Tibial nerve (tissue), 4 donors: ENCODE measurements at places on chromosomes 7 and 10.

DNA sequence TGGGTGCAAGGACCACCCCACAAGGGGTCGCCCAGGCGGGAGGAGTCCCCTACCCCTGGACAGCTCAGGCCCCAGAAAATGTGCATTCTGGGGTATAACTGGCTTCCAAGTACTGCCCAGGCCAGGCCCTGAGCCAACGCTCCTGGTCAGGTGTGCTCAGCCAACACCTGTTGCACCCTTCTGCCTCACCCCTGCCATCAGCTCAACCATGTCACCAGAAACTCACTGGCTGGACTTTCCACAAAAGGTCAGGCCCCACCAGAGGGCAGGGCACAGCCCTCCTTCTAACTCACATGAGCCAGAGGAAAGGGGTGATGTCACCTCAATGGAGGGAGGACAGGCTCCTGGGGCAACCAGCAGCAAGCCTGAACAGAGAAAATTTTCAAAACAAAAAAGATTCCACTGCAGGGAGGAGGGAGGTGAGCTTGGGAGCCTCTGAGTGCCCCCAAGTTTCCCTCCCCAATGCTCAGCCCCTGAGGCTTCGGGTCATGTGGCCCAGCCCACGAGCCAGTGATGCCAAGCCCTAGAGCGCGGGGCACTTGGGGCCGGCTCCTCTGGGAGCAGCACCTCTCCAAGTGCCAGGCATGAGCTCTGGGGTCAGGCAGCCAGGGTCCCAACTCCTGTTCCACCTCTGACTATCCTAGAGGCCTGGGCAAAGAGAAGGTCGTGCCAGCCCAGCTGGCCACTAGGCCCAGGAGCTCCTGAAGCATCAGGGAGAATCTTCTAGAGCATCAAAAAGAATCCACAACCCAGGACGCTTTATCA, 2.2 kb downstream of the OGDHL start:
- no peak for DNase-seq

DNA sequence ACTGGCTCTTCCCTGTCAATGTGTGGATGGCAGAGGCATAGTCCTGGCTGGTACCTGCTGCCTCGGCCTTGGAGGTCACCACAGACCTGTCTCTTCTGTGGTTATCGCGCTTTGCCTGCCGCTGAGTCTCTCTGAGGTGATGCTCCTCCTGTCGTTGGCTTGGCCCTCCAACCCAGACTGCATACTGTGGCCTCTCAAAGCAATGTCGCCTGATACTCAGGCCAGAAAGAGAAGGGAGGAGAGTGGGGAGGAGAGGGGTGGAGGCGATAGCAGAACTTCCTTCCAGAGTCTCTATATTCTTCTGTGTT, 133.2 kb upstream of the KCNMA1 start:
- DNase-seq = no peak

DNA sequence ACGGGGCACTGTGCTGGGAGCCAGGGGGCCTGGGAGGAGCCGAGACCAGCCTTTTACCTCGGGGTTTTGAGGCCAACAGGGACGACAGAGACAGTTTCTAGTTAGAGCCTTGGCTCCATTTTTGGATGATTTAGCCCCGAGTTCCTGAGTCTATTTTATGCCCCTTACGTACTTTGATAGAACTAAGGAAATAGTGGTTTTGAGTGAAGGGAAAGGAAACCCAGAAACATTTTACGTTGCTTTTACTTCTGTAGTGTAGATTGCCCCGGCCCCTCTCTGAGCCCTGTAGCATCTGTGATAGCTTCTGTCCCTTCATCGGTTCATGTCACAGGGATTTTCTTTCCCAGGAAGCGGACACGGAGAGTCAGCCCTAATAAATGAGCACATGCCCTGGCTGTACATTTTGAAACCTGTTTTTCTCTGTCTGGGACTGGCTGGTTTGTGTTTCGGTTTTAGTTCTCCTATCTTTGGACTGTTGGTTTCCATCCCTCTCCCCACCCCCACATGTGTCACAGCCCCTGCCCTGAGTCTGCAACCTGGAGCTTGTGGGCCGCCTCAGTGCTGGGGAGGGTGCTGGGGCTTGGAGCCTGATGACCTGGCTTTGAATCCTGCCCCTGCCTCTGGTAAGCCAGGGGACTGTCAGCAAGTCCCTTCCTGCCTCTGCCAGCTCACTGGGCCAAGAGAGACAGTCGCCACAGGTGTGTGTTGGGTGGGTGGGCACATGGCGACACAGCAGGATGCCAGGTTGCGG, 6.9 kb upstream of the ORAI2 start:
- DNase-seq = no peak

- DNase-seq = no peak
These were observed 514.3 kb upstream of the ADARB2 start for GRCh38 chr10:2251631-2252030.

- DNase-seq = no peak
These were observed 4.0 kb downstream of the GNB2 start for GRCh38 chr7:100677308-100678267.

DNA sequence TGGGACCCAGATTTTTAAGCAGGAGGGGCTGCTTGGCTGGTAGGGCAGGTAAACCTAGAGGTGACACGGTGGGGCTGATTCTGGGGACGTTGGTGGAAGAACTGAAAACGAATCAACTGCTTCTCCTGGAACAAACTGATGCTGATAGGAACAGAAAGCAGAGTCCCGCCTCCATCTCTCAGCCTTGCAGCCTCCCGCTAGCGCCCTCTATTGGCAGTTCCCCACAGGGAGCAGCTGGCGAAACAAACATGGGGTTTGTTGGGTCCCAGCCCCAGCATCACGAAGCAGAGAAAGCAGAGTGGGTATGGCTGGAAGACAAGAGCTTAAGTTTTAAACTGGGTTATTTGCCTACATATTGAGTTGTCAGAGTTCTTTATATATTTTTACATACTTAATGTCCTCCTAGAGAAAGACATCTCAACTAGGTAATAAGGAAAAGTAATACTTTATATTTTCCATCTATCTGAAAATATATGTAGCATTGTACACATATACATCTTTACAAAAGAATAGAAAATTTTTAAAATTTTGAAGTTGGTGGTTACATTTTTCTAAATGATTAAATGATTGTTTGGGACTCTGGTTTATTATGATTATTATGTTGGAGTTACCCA, 42.3 kb upstream of the FOXI2 start:
- no peak for DNase-seq

DNA sequence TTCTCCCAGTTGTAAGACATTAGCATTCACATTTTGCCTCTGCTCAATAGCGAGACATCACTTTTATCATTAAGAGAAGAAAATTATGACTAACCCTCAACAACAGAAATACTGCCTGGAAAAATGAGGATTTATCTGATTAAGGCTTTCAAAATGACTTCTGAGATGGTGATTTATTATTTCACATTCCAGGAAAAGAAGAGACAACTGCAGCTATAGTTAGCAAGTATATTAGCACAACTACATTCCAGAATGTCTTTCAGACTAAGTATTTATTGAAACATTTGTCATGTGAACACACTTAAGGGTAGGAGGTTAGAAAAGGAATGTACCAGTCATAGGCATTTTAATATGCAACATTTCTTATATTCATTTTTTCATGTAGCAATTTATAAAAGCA, 162.0 kb downstream of the IQUB start:
- DNase-seq = no peak

- DNase-seq = no peak
These were observed 247.1 kb upstream of the GRB10 start for GRCh38 chr7:51029701-51030191.

DNA sequence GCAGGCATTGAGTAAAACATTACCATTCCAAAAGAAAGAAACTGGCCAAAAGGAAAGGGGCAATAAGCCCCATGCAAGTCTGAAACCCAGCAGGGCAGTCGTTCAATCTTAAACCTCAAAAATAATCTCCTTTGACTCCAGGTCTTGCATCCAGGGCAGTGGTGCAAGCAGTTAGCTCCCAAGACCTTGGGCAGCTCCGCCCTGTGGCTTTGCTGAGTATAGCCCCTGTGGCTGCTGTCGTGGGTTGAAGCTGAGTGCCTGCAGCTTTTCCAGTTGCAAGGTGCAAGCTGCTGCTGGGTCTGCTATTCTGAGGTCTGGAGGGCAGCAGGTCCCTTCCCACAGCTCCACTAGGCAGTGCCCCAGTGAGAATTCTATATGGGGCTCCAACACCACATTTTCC, 580.1 kb upstream of the AUTS2 start:
- no peak for DNase-seq

- no peak for DNase-seq
These were observed 9.3 kb downstream of the ATP6V0E2 start for GRCh38 chr7:149883048-149883438.

- DNase-seq = no peak
These were observed 241.1 kb downstream of the MAGI2 start for GRCh38 chr7:79212334-79212733.

DNA sequence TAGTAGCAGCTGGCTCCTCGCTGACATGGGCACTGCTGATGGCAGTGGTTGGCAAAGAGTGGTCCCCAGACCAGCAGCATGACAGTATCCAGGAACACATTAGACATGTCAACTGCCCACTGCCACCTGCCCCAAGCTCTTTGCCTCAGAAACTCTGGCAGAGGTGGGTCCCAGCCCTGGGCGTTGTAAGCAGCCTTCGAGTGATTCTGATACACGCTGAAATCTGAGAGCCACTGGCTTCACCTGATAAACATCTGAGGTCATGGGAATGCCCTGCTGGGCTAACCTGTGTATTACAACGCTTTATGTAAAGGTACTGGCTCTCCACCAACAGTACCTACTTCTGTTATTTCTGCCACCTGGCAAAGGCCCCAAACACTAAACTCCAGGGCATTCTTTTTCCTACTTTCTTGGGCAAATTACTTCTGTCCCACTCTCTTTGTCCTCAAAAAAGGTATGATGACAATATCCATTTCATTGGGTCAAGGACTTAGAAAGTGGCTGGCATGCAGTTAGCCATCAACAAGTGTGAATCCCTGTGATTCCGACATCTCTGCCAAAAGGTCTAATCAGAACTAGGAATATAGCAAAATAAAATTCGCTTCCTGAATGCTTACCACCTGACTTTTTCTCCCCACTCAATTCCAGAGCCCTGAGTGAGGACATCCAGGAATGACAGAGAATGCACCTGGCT, 9.2 kb downstream of the SGMS1 start:
- DNase-seq = no peak
